Right cardiac atrium (tissue), 5 donors: ENCODE measurements at places on chromosomes 16 and 17. TPM values are rescaled to one million over a fixed set of nuclear protein-coding genes. Genes with fewer than 3 reads are reported as not detected.

DNA sequence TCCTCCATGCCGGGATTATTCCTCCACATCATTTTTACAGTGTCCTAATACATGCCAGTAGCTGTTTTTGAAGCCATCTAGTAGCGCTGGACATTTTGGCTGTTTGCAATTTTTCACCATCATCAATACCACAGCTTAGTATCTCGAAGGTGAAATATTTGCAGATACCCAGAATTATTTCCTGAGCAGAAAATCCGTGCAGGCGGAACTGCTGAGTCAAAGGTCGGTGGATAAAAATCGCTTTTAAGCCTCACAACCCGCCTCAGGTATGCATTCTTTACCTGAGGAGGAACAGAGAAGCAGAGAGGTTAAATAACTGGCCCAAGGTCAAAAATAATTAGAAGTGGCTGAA, 584 bp upstream of the TNRC6A start:
- DNase-seq, result no peak

TMEM238L gene
- total RNA-seq, result not detected

ABCA10 gene
- total RNA-seq, result 5.7 TPM

CHP2 gene
- not detected for total RNA-seq

LHX1 gene
- not detected for total RNA-seq

BCAR1 gene
- total RNA-seq, result 68.1 TPM

GRCh38 chr17:80146121-80147034, 550 bp downstream of the EIF4A3 start:
- no peak for DNase-seq

GRCh38 chr16:23119570-23119969, 29.7 kb downstream of the USP31 start:
- no peak for DNase-seq

DNA sequence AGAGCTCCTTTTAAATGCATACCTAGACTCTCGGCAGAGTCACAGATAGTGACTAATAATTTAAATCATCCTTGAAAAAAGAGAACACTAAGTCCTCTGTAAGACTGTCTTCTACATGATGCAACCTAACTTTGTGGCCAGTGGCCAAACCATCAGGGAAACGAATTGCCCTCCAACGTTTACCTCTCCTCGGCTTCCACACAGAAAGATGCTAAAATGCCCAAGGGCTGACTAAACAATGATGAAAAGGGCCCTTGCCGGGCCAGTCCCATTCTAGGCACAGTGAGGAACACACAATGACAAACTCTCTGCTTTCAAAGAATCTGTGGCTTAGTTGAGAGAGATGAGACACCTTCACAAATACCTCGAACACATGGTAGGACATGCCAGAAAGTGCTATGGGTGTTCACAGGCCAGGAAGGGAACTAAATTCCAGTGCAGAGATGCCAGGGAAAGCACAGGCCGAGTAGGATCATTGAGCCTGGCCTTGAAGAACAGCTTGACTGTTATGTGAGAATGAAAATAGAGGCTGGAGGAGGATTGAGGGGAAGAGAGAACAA, 35.3 kb upstream of the PITPNM3 start:
- no peak for DNase-seq

RNF222 gene
- not detected for total RNA-seq

DNA sequence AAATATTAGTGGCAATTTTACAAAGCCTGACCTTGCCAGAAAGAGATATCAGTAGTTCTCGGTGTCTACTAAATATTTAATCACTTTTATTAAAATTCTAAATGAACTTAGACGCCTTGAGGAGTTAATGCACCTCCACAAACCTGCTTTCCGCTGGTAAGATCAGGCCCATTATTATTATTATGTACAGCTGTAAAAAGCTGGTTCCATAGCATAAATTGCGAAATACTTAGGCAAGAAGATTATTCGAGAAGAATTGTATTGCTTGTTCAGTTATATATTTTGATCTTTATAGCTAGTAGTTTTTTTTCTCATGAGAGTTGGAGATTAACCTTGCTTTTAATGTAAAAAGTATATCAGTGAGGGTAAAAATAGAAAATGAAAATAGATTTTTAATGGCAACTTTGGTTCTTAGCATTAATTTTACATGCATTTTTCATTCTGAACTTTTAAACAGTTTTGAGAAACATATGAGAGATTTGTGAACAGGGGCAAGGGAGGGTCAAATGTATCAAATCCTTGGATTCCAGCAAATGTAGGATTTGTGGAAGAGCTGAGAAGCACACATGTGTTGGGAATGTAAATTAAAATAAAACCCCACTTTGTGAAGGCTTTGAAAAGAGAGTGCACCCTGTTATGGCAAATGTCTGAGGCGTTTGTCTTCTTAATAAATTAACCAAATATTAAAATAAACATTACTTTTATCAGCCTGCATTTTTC, 250.4 kb upstream of the TBX2 start:
- DNase-seq, result no peak

GRCh38 chr16:75196836-75197235, 10.1 kb downstream of the CTRB2 start:
- no peak for DNase-seq

GRCh38 chr17:58605470-58605869, 86.4 kb downstream of the TEX14 start:
- no peak for DNase-seq

DNA sequence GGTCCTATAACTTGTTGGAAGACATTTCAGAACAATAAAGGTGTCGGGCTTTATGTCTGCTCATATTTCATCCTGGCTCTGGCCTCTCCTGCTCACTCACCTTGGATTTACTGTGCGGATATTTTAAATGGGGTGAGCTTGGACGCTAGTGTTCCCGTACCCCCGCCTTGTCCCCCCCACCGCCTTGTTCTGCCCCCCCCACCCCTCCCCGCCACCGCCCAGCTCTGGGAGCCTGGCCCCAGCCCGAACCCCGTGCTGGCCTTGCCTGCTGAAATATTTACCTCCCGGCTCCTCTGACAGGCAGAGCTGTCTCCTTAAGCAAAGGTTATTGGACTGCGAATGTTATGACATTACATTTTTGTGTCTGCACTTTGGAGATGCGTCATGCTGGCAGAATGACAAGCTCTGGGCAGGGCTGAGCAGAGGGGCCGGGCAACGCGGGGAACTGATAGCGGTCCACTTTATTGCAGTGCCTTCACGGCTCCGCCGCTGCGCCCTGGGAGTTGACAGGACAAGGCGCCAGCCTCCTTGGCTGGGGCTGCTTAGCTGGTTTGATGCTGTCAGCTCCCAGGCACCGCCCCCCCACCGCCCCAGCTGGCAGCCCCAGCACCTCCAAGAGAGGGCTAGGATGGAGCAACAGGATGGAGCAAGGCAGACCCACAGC, 222.5 kb upstream of the GSE1 start:
- peak; percentile 93 for DNase-seq

DNA sequence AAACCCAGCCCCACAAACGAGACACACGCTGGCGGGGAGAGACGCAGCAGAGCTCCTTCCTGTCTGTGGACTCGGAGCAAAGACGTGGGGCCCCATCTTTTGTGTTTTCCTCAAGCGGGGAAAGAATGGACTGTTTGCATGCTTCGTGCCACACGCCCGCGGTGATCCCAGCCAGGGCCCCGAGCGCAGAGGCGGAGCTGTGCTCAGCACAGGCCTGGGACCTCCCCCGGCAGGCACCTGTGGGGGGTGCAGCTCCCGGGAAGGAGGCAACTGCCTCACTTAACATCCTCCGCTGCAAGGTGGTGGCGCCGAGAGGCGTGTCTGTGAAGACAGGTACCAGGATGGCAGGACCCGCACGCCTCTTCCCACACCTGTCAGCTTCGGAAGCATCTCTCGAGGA, 19.1 kb downstream of the TRARG1 start:
- DNase-seq, result no peak

WNT9B gene
- 3.2 TPM for total RNA-seq

HS3ST3B1 gene
- 1.1 TPM for total RNA-seq

HBQ1 gene
- total RNA-seq, result not detected

GRCh38 chr16:30051518-30051917, 14.0 kb upstream of the ALDOA start:
- DNase-seq, result no peak

DNA sequence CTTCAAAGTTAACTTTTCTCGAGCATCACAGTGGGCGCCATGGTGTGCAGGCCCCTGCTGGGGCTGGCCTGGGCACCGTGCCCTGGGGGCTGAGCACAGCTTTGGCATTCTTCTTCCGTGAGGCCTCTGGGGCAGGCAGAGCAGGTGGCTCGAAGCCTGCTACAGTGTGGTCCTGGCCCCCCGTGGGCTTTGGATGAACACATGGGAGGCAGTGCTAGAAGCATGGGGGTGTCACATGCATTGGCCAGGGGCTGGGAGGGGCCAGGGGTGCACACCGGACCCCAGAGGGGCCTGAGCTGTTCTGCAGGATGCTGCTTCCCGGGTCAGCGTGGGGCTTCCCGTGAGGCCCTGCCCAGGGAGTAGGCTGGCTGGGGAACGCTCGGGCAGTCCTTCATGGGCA, 12.1 kb upstream of the C16orf74 start:
- DNase-seq, result no peak

DNA sequence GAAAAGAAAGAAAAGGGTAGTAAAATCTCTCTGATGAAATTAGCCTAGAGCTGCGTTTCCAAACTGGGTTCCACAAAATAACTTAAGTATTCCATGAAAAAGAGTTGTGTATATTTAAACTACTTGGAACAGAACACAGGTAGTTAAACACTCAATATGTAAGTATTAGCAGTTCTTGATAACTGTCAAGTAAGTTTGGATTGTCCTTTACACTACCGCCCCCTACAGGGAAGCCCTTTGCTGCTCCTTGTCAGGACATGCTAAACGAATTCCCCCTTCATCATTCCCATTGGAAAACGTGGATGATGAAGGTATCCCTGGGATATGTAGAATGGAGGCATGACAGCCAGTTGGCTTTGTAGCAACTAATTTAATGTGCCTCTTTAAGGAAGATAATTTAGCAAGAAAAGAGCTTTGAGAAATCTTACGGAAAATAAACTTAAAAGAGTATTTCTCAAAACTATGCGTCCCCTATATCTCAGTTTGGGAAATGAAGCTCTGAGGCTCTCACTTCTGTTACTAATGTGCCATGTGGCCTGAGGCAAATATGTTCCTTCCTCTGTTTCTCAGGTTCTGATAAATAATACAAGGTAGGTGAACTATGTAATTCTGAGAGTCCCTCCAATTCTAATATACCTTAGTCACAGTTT, 18.8 kb downstream of the NCBP3 start:
- no peak for DNase-seq

DNA sequence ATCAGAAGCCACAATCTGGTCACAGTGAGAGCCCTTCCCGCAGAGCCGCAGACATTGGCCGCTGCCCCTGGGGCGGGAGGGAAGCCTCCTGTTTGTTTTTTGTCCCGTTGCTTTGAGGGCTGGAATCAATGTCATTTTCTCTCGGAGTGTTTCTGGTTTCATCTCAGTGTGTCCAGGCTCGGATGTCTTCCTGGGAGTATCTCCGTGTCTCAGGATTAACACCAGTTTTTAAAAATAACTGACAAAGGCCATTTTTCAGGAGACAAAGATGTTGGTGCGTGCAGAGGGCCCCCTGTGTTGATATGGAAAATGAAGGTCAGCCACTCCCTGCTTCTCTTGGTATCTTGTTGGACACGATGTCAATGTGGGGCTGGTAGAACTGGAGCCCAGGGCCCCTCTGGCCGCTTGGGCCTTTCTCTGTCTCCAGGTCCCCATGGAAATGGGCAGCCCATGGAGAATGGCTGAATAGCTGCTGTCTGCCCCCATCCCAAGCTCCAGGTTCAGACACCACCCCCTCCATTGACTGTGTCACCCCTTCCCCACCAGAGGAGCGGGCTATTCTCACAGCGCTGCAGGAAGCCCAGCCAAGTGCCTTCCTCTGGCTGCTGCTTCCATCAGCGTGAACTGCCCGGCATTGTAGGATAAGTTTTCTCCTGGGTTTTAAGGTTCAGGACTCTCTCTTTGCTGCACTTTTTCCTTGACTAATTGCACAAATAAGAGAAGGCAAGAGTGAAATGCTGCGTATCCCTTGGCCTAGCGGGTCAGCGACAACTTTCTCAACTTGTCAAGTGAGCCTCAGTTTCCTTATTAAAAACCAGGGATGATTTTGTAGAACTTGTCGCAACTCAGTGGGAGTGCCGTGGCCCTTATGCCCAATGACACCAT, 72.2 kb upstream of the METTL9 start:
- no peak for DNase-seq

DNA sequence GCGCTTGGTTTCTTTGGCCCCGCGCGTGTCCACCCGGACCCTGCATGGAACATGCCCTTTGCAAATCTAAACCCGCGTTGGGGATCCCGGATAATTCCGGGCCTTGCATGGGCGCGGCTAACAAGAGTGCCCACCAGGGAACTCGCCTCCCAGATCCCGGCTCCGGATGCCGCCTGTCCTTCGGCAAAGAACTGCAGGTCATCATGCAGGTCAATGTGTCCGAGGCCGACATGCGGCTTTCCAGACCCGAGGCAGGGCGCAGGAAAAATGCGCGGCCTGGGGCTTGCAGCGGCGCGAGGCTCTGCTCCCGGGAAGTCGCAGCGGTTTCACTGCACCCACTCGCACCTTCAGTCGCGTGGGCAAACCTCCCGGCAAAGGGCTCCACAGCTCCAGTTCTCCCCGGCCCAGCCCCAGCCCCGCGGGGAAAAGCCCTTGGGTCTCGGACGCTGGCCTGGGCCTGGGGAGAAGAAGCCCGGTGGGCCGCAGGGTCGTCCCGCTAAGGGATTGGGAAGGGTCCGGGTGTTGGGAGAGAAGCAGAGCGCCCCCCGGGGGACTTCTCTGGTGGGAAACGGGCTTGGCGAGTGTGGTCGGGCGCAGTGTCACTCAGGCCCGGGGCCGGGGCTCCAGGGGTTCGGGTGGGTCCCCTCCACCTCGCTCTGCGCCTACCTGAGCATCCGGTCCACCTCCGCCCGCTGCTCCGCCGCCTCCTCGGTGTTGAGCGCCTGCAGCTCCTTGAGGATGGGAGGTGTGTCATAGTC, 805 bp downstream of the HNF1B start:
- no peak for DNase-seq

GRCh38 chr17:40530531-40530994, 29.1 kb upstream of the TNS4 start:
- DNase-seq, result no peak

SCNN1G gene
- not detected for total RNA-seq

- DNase-seq, result no peak
Observed at GRCh38 chr16:65274566-65274965, 152.7 kb upstream of the CDH11 start.

KRT15 gene
- total RNA-seq, result not detected

DNA sequence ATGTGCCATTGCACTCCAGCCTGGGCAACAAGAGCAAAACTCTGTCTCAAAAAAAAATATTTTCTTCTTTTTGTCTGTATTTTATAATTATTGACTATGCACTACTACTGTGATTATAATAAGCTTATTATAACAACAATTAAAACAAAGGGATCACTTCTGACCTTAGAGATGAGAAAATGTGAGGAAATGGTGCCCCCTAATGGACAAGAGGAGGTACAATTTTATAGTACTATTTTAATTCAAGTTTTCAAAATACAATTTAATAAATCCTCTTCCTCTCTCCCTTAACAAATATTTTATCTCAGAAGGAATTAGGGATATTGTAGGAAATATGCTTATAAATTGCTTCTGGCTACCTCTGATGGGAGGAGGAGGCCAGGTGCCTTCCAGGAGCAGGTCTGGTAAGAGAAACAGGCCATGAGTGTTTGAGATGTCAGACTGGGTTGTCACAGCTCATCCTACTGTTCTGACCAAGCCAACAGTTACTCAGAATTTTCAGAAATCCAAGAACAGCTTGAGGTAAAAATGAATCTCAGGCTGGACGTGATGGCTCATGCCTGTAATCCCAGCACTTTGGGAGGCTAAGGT, 14.0 kb downstream of the VPS53 start:
- no peak for DNase-seq

- peak; percentile 94 for DNase-seq
Observed at GRCh38 chr17:39636927-39637736, at the start of gene STARD3. Gene STARD3 (plus strand): TSS chr17:39637144. CDS start chr17:39653532, 16,388 bp downstream.
